Esophagus muscularis mucosa (tissue), 4 donors: ENCODE measurements at places on chromosomes 2 and 18. TPM values are rescaled to one million over a fixed set of nuclear protein-coding genes. Genes with fewer than 3 reads are reported as not detected.

GRCh38 chr2:40118622-40119021, 333.3 kb downstream of the SLC8A1 start:
- peaks cover 13% of the 10 kb centered on the region for H3K4me1 ChIP-seq
- DNase-seq = no peak
- H3K27ac ChIP-seq = no peak overlapping the region
- H3K4me3 ChIP-seq = no peak overlapping the region

GRCh38 chr18:48017635-48018034, 87.2 kb upstream of the SMAD2 start:
- H3K36me3 ChIP-seq = no peaks in the 10 kb centered on the region
- H3K4me3 ChIP-seq = no peak overlapping the region
- DNase-seq = no peak
- no peaks in the 10 kb centered on the region for H3K27me3 ChIP-seq

GRCh38 chr2:233287871-233288270, 19.7 kb upstream of the SAG start:
- no peak for DNase-seq
- H3K36me3 ChIP-seq = peaks cover 79% of the 10 kb centered on the region
- peaks cover 5% of the 10 kb centered on the region for H3K4me1 ChIP-seq

- H3K4me1 ChIP-seq = no peaks in the 10 kb centered on the region
- H3K36me3 ChIP-seq = no peaks in the 10 kb centered on the region
- no peak for DNase-seq
- H3K27ac ChIP-seq = peak overlapping the region; percentile 19
- peak overlapping the region; percentile 61 for H3K4me3 ChIP-seq
Measured at GRCh38 chr2:114661971-114662939, 219.8 kb downstream of the DPP10 start.

GRCh38 chr18:46624127-46624526, 32.9 kb downstream of the LOXHD1 start:
- H3K4me3 ChIP-seq = no peak overlapping the region
- H3K27ac ChIP-seq = no peak overlapping the region
- DNase-seq = peak; percentile 66

SLC40A1 gene
- total RNA-seq = 41.3 TPM

ALK gene
- total RNA-seq = 0.99 TPM
